NCI-H510A treated with DMSO at 0.1 percent for 48 hours (cell line): ENCODE measurements at places on chromosomes 12 and 14.

GRCh38 chr14:55702511-55702910 lies 122.5 kb downstream of the KTN1 start:
- DNase-seq: no peak

DNA sequence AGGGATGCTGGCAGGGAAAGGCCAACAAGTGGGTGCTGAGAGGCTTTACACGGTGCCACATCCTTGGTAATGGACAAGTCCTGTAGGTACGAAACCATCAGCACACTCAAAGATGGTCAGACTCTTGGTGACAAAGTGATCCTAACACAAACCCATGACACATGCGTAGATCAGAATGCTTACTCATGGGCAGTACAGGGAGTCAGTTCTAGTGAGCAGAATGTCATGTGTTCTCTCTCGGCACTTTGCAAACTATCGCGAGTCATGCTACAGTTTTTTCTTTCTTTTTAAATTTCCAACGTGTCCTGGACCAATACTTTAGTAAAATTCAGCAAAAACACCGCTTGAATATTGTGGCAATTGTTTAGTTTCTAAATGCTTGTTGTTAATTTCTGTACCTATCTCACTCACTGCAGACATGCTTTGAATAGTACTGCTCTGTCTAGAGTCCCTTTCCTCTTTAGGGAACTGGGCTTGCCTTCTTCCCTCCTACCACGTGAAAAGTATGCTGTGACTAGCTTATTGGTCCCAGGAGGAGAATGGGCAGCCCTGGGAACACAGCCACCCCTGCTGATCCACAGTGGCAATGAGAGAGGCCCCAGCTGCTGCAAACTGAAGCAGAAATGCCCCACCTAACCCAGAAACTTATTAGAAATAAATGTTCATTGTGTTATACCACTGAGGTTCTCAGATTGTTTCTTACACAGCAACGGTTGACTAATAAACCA lies 62.4 kb downstream of the UBR7 start:
- no peak for DNase-seq

- no peak for DNase-seq
Observed at GRCh38 chr12:47980197-47980596, 16.8 kb downstream of the TMEM106C start.

GRCh38 chr14:60590991-60591414 lies 58.3 kb downstream of the SIX1 start:
- no peak for DNase-seq

DNA sequence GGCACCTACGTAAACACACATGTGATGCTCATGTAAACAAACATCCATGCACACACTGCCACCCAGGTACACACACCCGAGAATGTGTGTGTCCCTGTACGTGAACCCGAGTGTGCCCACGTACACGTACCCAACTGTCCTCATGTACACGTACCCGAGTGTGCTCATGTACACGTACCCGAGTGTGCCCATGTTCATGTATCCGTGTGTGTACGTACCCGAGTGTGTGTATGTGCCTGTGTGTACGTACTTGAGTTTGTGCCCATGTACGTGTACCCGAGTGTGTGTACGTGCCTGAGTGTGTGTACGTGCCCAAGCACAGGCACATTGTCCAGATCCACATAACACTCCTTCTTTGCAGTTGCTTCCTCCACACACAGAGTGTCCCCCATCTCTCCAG lies 45.0 kb downstream of the LRCOL1 start:
- no peak for DNase-seq

DNA sequence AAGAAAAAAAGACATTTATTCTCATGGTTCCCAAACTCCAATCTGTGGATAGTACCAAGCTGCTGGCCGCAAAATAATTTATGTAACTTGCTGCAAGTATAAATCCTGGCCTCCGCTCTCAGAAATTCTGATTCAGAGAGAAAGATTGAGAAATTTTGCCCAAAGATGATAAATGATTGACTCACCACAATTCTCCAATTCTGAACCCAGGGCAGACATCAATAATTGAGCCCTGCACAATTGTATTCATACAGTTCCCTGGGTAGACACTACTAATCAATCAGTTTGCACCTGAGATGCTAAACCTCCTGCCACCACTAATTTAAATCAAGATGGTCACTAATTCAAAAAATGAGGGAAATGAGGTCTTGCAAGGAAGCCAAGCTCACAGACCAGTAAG lies 38.2 kb downstream of the TRPV4 start:
- DNase-seq: no peak

GRCh38 chr14:73463411-73463810 lies 5.1 kb upstream of the NUMB start:
- no peak for DNase-seq

DNA sequence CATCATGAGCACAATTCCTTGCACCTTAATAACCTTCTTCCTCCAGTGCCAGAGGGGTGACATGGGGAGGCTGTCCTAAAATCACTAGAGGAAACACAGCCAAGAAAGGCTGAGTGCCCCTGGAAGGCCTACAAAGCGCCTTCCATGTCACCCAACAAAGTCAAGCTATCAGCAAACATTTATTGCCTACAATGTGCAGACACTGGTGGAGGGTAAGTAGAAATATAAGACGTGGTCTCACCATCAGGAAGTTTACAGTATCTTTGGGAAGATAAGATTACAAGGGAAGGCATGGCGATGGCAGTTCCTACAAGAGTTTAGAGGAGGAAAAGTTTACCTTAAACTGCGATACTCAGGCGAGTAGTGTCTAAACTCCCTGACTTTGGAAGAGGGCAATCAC lies 27.9 kb downstream of the DMAC2L start:
- no peak for DNase-seq

DNA sequence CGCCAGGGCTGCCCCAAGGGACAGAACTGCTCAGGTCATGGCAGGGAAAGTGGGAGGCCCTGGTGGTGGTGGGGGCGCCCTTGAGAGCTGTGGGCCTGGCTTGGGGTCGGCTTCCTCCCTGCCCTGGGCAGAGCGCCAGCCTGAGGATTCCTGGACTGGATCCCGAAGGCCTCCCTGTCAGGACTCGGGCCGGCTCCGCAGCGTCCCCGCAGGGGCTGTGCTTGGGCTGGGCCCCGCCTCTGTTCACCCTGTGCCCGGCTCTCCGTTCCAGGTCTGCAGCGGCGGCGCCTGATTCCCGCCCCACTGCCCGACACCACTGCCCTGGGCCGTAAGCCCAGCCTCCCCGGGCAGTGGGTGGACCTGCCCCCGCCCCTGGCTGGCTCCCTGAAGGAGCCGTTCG lies 39.9 kb downstream of the KIF26A start:
- no peak for DNase-seq

- no peak for DNase-seq
Observed at GRCh38 chr12:93183940-93184671, 193.6 kb upstream of the NUDT4 start.

DNA sequence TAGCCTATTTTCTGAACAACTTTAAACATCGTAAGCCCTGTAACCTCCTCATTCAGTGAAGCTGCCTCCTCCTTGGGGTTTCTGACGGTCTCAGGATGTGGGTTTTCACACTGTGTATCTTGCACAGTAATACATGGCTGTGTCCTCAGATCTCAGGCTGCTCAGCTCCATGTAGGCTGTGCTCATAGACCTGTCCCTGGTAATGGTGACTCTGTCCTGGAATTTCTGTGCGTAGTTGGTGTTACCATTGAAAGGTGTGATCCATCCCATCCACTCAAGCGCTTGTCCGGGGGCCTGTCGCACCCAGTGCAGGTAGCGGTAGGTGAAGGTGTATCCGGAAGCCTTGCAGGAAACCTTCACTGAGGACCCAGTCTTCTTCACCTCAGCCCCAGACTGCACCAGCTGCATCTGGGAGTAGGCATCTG lies 980.5 kb downstream of the TMEM121 start:
- DNase-seq: no peak

DNA sequence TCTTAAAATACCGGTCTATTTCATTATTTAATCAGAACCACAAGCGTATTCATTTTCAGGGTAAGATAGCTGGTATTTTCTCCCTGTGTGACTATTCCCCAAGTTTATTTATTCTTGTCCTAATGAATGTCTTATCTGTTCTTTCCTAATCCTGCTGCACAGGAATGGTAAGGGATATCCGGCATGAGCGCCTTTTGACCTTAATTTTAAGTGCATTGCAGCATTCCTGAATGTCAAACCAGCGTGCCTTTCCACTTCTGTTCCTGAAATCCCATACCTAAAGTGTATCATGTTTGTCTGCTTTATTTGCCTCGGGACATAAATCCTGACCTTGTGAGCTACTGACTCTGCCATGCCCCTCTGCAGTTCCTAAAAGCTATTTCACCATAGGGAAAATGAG lies 1713.2 kb upstream of the FLRT2 start:
- no peak for DNase-seq

DNA sequence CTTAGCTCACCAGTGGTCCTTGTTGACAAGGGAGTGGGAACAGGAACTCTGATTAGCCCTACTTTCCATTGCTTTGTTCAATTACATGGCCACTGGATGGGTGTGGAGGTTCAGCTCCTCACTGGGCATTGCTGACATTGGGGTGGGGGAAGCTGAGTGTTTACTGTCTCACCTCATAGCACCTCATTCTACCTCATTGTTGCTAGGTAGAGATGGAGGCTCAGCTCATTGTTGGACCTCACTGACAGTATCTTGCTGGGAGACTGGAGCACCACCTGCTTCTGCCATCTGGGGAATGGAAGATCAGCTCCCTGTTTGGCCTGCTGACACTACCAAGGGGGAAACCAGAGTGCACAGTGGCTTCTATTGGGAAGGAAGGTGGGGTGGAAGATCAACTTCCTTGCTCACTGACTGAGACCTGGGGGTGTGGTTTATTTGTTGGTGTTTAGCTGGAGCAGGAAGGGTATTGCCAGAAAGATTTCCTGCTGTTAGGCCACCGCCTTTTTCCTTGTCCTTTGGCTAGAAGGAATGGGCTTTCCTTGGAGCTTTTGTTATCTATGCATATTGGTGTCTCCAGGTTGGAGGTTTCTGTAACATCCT lies 1.3 kb upstream of the OR4E2 start:
- no peak for DNase-seq

- DNase-seq: no peak
Observed at GRCh38 chr12:121114019-121114639, 18.5 kb upstream of the P2RX7 start.

DNA sequence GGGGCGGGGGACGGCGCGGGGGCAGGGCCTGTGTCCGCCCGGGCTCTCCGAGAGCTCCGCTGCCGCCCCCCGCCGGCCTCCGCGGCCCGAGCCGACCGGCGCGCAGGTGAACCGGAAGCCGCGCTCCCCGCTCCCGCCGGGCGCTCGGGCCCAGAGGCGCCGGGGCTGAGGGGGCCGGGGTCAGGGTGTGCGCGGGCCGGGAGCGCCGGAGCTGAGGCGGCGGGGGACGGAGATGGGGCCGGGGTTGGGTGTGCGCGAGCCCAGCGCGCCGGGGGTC lies 431 bp downstream of the HIP1R start:
- no peak for DNase-seq

DNA sequence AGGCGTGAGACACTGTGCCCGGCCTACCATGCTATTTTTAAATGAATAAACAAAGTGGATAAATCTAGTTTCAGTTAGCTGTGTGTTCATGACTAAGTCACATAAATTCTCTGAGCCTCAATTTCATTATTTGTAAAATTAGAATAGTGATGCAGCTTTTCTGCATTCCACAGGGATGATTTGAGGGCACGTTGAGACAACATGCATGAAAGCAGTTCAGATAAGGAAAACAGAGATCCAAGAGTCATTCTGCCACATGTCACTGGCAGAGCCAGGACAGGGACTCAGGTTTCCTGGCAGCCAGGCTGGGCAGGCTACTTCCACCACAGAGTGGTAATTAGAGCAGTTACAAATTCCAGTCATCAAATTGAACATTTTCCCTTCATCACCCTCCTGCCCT lies 2.9 kb upstream of the PPP4R4 start:
- DNase-seq: no peak

DNA sequence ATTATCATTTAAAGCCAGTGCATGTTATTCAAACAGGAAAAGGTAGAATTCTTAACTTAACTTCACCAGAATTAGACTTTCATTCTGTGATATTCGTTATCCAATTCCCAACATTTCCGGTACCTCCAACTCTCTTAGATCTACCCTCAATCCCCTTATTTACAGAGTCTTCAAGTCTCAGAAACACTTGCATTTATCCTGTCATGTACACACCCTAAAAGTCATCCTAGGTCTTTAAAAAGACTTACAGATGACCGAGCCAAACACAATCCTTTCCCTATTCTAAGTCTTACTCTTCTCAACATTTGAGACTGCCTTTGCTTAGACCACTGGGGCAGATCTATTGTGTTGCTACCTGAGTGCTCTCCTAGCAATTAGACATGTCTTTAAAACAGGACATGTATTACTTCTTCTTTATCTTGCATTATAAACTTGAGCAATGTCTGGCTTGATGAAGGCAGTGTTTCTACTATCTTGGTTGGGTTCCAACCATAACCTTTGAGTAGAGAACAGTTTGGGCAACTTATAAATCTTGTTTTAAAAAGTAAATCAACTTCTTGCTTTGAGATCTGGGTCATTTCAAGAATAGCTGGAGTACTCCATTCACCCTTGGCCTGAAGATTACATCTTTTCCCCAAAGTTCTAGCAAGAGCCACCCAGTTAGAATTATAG lies 140.6 kb upstream of the PLEKHG7 start:
- DNase-seq: no peak

DNA sequence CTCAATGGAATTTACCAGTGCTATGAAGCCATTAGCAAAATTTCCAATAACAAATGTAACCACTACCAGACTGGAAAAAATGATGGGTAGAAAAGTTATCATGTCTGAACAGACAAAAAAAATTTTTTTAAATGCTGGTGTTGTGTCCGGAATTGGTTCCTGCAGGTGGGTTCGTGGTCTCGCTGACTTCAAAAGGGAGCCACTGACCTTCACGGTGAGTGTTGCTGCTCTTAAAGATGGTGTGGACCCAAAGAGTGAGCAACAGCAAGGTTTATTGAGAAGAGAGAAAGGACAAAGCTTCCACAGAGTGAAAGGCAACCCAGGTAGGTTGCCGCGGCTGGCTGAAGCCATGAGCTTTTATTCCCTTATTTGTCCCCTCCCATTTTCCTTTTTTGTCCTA lies at the start of gene TAS2R43:
TAS2R43 (minus strand) TSS at position 186 of the 400 bp plus-strand sequence; CDS start at position 102, 84 bp downstream.
- DNase-seq: no peak

DNA sequence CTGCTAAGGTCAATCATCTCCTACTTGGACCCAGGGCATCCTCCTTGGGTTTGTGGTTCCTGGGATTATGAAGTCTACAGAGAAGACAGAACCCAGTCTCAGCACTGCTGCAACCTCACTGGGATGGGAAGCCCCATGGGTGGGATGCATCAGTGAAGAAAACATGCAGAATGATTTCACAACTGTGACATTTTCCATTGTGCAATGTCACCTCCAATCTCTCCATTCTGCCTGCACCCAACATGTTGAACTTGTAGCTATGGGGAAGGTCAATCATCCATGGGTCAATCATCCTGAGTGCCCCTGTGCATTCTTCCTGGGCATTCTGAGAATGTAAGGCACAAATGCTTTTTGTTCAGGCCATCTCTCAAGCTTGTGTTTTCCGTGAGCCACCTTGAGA lies 1004.4 kb upstream of the TMEM132C start:
- no peak for DNase-seq
